ENCODE measurements at places on chromosomes 12 and 14.

- no peak for DNase-seq
Measured at GRCh38 chr12:122026706-122027333, 5.1 kb downstream of the BCL7A start.

DNA sequence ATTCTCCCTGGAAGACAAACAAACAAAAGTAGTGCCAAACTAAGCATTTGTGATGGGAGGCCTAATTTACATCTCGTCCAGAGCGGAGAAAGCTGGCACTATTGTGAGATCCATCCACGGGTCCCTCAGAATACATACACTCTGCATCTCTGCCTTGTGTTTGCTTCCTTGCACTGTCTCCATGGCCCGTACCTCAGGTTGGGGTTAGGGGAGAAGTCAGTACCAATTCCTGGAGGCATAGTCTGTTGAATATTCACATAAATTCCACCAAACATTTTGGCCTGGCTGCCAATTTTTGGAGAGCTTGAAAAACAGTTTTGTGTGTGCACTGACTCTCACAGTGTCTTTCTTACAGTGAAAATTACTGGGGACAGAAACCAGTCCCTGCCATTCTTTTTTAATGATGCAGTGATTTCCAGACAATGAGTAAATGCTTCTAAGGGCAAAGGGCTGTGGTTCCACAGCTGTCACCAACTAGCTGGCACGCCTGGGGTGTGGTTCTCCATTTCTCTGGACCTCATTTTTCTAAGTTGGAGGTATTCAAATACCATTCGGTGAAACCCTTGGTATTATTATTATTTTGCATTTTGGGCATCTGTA lies 119.7 kb upstream of the HIF1A start:
- no peak for DNase-seq

DNA sequence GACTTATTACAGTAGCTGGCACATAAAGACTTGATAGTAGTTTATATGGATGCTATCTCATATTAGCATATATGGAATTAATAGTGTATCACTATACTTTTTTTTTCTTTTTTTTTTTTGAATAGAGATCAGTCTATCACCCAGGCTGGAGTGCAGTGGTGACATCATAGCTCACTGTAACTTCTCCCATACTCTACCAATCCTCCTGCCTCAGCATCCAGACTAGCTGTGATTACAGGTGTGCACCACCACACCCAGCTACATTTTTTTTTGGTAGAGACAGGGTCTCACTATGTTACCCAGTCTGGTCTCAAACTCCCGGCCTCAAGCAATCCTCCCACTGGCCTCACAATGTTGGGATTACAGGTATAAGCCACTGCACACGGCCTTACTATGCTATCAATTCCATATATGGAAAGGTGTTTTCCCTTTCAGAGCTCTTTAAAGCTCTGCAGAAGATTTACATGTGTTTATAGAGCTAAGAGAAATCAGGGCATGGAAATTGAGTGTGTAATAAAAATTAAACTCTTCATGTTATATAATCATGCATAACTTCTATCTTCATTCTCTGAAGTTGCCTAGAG lies 1.8 kb upstream of the TBK1 start:
- no peak for DNase-seq

- DNase-seq: no peak
Measured at GRCh38 chr14:97442363-97442762, 645.2 kb downstream of the VRK1 start.

DNA sequence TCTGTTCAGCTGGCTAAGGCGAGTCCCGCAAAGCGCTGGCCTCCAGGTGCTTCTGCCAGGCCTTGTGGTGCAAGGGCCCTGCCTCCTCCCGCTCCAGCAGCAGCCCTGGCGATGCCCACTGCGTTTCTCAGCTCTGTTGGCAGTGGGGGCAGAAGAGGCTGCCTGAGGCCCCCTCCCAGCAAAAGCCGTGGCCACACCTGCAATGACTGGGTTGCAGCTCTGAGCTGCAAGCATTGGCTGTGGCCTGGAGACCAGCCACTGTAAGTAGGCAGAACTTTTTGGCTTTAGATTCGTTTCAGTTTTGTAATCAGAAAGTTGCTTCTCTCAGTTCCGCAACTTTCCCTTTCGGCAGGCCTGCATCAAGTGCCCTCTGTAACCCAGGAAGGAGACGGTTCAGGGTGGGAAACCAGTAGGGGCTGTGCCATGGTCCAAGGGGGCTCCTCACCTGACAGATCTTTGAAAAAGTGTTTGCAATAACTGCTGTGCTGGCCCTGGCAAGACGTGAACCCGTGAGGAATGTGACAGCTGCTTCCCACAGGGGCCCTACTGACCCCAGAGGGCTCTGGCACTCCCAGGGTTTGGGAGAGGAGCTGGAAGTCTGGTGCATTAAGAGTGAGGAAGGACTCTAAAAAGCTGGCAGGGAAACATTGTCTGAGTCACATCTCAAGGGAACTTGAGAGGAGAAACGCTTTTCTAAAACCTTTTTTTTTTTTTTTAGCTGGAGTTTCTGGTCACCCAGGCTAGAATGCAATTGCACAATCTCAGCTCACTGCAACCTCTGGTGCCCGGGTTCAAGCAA lies 54.5 kb upstream of the MAX start:
- DNase-seq: no peak

- DNase-seq: no peak
Measured at GRCh38 chr12:64695550-64695949, 63.7 kb downstream of the GNS start.

GRCh38 chr12:38771871-38772270 lies 133.5 kb downstream of the CPNE8 start:
- DNase-seq: no peak

GRCh38 chr14:64407329-64407728 lies 19.2 kb downstream of the MTHFD1 start:
- no peak for DNase-seq

DNA sequence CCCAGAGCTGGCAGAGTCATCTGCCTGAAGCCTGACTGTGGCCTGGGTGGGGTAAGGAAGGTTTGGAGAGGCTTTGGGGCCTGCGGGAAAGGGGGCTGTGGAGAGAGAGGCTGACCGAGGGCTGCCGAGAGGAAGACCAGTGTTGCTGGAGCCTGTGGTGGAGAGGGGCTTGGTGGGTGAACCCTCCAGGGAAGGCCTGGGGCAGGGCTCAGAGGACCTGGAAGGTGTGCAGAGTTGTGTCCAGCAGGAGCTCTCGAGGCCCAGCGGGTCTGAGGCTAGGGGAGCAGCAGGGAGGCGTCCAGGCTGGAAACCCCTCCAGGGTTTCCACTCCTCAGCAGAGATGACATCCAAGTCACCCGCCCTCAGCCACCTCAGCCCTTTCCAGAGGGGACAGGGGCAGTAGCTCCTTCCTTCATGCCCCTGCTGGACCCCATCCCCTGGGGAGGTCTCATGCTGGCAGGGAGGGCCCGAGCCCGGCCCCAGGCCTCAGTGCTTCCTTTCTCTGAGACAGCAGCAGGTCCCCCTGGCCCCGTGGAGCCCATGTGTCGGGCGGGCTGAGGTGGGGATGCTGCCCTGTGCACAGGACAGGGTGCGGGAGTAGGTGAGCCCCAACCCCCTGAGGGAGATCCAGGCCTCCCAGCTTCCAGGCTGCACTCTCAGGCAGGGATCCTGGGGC lies 8.4 kb downstream of the CEP170B start:
- DNase-seq: no peak

DNA sequence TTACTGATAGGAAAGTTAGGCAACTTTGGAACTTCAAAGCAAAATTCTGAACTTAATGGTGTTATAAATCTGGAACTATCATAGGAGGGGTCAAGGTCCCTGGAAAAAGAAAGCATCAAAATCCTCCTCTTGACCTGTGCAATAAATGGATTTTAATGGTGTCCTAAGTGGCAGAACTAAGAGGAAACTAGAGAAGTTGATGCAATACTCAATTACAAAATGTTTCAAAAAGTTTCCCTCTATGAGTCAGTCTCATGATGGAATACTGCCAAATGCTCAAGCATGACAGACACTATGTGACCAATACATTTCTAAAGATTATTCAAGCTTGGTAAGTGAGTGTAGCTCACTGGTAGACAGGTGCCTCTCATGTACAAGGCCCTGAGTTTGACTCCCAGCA lies 47.7 kb upstream of the ERGIC2 start:
- DNase-seq: no peak

DNA sequence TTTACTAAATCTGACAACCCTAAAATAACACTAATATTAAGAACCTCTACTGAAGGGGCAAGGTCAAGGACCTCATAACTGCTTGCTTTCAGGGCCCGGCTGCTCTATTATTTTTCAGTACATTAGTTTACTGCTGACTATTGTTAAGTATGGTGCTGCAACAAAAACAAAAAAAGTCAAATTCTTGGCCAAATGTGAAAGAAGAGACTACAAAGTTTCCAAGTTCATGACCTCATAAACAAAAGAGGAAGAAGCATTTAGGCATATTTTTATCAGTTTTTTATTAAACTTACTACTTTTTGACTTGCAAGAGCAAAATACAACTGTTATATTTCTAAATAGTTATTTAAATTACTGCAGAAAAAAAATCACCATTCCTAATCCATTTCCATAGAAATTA lies 109.8 kb upstream of the GPHB5 start:
- no peak for DNase-seq

DNA sequence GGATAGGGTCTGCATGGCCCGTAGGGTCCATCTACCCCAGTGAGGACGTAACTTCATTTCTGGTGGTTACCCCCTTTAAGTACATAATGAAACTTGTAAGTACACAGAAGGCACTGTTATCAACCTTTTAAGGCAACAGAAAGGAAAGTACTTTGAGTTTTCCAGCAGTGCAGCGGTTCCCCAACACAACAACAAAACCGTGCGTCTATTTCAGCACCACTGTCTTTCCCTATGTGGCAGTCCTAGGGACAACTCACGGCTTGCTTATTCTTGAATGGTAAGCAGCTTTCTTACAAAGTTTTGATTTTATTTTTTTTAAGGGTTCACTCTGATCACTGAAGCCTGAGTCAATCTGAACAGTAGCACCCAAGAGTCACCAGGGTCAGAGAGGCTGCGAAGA lies 46.3 kb downstream of the FOXN3 start:
- no peak for DNase-seq

DNA sequence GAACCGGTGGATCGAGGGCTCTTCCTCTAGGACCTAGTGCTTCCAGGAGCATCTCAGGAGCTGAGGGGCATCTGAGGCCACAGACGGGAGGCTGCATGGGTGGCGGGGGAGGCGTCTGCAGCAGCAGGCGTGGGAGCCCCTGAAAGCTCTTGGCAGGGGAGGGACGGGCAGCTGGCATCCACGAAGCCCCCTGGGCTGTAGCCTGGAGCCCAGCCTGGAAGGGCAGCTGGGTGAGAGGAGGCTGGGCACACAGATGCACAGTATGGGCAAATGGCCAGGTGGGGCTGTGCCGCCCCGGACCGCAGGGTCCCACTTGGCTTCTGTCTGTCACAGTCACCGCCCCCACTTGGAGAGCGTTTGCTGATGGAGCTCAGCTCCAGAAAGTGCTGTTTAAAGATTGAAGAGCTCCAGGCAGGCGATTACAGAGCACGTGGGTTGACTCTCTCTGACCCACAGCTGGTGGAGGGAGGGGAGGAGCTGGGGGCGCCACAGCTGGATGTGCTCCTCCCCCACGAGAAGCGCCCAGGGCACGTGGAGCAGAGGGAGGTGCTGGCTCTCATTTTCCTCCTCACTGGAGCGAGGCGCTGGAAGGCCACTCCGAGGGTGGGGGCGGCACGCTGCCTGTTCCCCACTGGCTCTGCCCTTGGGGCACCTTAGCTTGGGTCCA lies 155.0 kb upstream of the C14orf180 start:
- no peak for DNase-seq

Data from activated CD4-positive, alpha-beta T cell treated with anti-CD3 and anti-CD28 coated beads for 1 hour (primary cell).